Tibial nerve (tissue), 4 donors: ENCODE measurements at places on chromosomes 4 and X. TPM values are rescaled to one million over a fixed set of nuclear protein-coding genes. Genes with fewer than 3 reads are reported as not detected.

The HDX gene
- 10.2 TPM for total RNA-seq

DNA sequence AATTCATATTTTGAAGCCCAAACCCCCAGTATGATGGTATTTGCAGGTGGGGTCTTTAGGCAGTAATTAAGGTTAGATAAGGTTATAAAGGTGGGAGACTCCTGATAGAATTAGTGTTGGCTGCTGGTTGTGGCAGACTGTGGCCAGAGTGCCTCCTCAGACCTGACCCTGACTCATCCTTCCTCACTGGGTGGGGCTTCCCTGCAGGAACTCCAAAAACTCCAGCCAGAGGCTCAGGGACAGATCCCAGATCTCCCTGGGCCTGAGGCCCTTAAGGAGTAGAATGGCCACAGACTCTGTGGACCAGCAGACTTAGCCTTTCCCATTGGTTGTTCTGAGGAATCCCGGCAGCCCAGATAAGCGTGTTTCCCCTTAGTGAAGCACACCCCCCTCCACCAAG, 463.0 kb upstream of the CPEB2 start:
- DNase-seq, result no peak

- DNase-seq, result no peak
Measured at GRCh38 chrX:29468911-29469494, 746.4 kb upstream of the MAGEB2 start.

The NUDT10 gene
- total RNA-seq, result 0.60 TPM

GRCh38 chr4:94181815-94182214, 25.9 kb upstream of the SMARCAD1 start:
- no peak for DNase-seq

The CXCL11 gene
- not detected for total RNA-seq

GRCh38 chr4:14848229-14848628, 154.1 kb upstream of the CPEB2 start:
- DNase-seq, result no peak

- no peak for DNase-seq
Measured at GRCh38 chr4:16021804-16022560, 59.0 kb upstream of the FGFBP2 start.

The HPSE gene
- 2.4 TPM for total RNA-seq

DNA sequence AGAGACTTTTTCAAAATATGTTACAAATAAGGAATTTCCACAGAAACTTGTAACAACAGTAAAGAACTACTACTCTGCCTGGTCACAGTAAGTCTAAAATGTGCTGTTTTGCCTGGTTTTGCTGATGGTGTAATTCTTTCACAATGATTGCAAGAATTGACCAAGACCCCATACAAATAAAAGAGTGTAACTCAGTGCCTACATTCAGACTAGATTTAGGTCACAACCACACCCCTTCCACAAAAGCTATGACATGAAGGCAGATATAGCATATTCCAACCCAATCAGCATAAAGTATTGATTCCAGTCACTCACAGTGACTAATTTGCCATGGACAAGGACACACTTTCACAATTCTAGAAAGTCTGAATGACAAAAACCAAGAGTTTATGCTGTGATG, 53.7 kb upstream of the TMPRSS11F start:
- no peak for DNase-seq

The ADGRL3 gene
- total RNA-seq, result 25.1 TPM

- DNase-seq, result no peak
Measured at GRCh38 chrX:76147106-76147505, 25.8 kb upstream of the PBDC1 start.

The PPID gene
- total RNA-seq, result 15.3 TPM

DNA sequence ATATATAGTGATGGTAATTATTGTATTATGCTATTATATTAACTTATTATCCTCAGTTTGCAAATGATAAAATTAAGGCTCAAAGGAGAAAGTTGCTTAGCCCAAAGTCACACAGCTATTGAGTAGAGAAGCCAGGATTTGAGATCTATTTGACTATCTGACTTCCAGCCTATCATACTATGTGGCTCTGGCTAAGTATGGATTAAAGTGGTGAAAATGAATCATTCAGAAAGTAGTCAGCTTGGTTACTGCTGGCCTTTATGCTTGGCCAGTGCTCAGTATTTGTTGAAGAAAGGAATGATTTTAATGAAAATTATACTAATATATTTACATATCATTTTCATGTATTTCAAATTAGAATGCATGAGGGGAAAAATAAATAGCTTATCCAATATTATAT, 219.8 kb downstream of the SHROOM3 start:
- no peak for DNase-seq

The FRMD7 gene
- total RNA-seq, result not detected

The FGF13 gene
- 6.5 TPM for total RNA-seq

GRCh38 chrX:148380650-148381561, 119.5 kb upstream of the AFF2 start:
- DNase-seq, result no peak

The SRPX2 gene
- 50.0 TPM for total RNA-seq

The UGT2B11 gene
- not detected for total RNA-seq

DNA sequence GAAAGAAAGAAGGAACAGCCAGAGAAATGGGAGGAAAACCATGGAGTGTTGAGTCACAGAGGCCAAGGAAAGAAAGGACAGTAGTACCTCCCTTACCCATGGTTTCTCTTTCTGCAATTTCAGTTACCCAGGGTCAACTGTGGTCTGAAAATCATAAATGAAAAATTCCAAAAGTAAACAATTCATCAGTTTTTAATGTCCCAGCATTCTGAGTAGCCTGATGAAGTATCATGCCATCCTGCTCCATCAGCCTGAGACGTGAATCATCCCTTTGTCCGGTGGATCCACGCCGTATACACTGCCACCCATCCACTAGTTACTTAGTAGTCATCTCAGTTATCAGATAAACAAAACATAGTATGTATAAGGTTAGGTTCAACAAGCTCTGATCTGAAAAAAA, 114.2 kb downstream of the COMMD8 start:
- DNase-seq, result no peak

- DNase-seq, result no peak
Measured at GRCh38 chrX:39731735-39732134, 366.0 kb downstream of the BCOR start.

DNA sequence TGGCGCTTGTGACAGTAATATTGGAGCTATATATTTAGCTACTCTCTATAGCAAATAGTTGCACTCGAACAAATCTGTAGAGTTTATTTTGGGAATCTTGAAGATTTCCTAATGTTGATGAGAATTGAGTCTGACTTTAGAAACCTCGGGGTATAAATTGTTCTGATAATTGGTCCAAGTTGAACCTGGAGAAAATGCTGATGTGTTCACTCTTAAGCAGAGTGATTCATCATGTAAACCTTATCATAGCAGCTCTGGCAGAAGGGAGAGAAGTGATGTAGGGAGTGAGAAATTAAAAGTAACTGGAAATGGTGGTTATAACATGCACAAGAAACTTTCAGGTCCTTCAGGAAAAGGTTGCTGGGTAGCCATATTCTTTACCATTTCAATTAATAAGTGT, 16.4 kb upstream of the SLC4A4 start:
- no peak for DNase-seq

The EVC2 gene
- total RNA-seq, result 29.1 TPM

DNA sequence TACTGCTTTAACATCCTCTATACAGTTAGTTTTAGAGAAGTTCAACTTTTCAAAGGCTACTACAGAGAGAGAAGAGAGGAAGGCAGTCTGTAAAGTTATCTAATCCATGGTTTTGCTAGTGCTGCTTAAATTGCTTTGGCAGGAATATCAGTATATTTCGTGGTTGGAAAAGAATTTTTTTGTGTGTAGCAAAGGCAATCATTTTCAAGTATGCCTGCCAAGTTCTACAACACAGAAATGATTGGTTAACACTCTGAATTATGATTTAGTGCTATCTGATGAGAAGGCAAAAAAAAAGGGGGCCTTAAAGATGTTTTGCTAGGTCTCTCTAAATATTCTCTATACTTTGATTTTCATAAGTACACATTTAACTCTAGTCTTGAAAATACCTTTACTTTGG, 133.1 kb downstream of the JADE1 start:
- DNase-seq, result no peak

DNA sequence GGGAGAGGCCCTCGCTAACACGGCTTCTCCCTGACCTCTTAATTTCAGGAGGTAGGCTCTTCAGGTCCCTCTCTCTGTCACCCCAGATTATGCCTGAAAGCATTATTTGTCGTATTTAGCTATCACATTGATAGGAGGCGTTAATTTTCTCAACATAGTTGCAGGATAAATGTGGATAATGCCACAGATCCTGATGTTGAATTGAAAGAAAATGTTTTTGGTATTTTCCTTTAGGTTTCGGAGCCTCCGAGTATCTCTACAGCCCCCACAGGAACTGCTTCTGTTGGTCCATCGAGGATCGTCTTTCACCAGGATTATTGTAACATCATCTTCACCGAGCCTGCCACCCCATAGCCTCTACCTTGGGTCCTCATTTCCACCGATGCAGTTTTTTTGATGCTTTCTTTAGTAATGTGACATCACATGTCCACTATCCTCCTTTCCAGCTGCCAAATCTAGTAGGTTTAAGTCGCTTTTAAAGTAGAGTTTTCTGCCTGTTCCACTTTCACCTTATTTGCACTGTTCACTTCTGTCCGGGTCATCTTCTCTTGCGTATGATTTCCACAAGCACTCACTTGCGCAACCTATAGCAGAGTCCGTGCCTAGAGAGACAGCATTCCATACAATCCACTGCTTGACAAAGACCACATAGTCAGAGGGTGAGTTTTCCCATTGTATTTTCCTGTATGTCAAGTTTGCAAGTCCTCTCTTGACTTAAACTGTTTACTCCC, 665 bp downstream of the TIGD2 start:
- no peak for DNase-seq

DNA sequence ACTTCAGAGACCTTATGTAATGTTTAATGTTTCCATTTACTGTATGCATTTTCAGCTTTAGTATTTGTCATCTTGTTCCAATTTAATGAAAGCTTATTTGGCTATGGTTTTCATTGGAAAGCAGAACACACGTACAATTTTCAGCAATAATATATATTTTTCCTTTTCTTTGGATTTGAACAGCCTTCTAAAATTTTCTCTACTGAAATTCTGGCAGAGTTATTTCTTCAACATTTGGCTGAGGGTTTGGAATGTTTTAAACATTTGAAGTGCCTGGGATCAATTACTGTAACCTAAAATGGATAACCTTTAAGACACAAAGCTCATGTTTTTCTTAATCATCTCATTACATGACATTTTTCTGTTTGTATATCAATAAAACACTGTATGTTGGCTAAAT, 156.9 kb downstream of the TENM3 start:
- no peak for DNase-seq

- DNase-seq, result no peak
Measured at GRCh38 chr4:128770807-128771206, 38.7 kb upstream of the JADE1 start.

DNA sequence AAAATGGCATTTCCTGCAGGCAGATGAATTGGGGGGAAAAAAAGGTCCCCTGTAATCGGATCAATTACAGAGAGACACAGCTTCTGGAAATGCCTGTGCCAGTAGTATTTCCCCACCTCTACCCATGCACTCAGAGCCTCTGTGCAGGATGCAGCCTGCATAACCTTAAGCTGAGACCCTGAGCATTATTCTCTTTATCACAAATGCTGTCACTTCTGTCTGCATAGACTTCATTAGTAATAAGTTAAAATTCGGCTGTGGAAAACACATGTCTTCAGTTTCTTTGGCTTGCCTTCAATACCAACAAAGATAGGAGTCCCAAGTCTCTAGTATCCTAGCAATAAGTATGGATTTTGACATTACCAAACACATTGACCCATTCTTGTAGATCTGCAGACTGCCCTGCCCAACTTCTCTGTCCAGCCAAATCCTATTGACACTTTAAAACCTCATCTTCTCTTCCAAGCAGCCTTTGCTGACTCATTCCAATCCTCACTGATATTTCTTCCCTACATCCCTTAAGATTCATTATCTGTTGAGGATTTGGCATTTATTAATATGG, 70.8 kb downstream of the LUZP4 start:
- no peak for DNase-seq

GRCh38 chr4:42637867-42638266, 19.0 kb downstream of the ATP8A1 start:
- DNase-seq, result no peak

The DMP1 gene
- not detected for total RNA-seq

- DNase-seq, result no peak
Measured at GRCh38 chr4:138671106-138671505, 344.5 kb upstream of the NOCT start.

DNA sequence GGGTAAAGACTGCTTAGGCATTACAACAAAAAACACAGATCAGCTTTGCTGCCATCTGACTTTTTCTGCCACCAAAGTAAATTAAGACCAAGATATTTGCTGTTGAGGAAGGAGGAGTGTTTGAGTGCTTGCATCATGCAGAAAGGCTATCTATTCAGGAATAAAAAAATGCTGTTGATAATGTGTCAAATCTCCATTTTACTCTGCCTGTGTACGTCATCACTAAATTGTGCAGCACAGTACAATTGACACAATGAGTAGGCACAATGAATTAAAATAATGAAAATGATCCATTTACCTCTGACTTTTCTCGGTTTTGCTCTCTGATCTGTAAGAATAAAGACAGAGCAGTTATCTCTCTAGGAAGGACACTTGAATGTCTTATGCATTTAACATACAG, 56.3 kb downstream of the NKX6-1 start:
- no peak for DNase-seq

The ZFP42 gene
- not detected for total RNA-seq

GRCh38 chr4:145819101-145819852, 119.3 kb downstream of the ZNF827 start:
- no peak for DNase-seq

DNA sequence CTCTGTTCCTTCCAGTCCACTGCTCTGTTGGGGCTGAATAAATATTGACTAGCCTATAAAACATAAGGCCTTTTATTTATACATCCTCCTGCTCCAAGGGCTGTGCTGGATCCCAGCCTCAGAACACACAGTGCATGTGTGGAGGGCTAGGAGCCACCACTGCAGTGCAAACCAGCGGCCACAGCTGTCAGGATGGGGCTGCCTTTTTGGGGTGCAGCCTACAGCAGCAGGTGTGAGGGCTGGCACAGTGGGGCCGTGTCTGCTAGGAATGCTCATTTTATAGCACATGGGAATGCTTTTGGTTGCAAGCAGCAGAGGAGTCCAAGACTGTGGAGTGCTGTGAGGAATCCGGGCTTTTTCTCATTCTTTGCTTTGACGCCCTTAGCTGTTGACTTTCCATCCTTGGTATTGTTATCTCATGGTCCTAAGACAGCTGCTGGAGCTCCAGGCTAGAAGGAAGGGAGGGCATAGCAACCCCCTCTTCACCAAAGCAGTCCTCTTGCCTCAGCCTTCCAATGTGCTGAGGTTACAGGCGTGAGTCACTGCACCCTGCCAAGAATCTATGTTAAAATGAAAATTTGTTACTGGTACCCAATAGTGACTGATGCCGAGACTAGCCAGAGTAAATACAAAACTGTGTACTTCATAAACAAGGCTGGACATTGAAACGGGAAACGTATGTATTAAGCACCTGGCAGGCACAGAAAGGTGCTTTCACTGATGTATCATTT, 334.3 kb upstream of the GATB start:
- no peak for DNase-seq

The DCX gene
- 0.22 TPM for total RNA-seq

DNA sequence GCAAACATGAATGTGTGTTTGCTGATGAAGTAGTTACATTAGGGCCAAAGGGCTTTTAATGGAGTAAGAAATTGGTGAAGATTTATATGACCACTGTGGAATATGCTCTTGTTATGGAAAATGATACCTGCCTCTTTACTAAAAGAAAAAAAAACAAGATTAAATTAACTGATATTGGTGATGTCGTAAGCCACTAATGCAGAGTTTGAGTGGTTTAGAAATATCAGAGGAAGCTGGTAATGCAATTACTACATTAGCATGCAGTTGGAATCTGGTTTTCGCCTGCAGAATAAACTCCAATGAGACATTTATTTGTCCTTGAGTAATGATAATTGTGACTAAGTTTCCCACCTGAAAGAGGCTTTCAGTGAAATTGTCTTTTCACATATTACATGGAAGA, 597.9 kb downstream of the GALNTL6 start:
- no peak for DNase-seq
